ENCODE measurements at places on chromosomes 2 and 18.

DNA sequence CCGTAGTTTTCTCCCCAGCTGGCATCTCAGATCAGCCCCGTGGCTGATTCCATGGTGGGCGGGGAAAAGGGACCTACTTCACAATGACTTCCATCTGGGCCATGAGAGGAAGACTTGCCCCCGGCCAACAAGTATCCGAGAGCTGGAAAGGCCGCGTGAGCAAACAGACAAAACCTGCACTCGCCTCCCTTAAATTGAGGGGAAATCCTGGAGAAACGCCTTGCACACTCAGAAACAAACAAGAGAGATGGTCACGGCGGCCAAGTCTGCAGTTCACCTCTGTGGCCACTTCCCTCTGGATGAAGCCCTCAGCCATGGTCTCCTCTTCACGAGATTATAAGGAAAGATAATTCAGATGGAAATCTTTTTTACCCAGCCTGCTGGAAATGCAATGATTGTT lies 39.4 kb upstream of the TPO start:
- DNase-seq, result no peak

DNA sequence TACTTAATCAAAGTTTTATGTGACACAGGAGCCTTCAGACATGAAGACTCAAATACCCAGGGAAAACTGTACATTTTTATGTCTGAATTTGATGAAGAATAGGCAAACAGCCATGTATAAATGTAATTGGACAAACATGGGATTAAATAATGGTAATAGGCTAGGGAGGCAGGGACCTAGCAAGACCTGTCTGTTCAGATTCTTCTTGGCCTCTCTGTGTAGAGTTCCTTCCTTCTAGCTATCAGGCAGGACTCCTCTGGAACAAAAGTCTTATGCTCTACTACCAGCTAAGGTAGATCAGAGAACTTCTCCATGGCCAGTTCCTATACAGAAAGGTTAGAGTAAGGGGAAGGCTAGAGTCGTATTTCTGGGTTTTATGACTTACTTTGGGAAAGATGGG lies 9.5 kb upstream of the PARD3B start:
- no peak for DNase-seq

GRCh38 chr18:6857300-6857699 lies 127.8 kb downstream of the ARHGAP28 start:
- DNase-seq, result no peak

DNA sequence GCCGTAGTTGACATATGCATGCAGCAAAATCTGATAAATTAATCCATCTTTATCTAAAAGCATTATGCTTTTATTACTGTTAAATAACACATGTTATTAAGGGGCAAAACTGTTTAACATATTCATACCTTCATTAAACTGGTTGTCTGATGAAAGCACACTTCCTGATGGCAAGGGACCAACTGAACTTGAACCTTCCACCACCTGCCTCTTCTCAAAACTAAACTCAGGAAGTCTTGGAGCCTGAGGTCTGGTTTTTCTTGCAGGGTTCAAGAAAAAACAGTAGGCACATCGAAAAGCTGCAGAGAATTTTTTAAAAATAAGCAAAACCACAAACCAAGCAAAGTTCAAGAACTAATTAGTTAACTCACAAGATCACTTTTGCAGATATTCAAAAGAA lies 64.9 kb downstream of the LNPK start:
- no peak for DNase-seq

DNA sequence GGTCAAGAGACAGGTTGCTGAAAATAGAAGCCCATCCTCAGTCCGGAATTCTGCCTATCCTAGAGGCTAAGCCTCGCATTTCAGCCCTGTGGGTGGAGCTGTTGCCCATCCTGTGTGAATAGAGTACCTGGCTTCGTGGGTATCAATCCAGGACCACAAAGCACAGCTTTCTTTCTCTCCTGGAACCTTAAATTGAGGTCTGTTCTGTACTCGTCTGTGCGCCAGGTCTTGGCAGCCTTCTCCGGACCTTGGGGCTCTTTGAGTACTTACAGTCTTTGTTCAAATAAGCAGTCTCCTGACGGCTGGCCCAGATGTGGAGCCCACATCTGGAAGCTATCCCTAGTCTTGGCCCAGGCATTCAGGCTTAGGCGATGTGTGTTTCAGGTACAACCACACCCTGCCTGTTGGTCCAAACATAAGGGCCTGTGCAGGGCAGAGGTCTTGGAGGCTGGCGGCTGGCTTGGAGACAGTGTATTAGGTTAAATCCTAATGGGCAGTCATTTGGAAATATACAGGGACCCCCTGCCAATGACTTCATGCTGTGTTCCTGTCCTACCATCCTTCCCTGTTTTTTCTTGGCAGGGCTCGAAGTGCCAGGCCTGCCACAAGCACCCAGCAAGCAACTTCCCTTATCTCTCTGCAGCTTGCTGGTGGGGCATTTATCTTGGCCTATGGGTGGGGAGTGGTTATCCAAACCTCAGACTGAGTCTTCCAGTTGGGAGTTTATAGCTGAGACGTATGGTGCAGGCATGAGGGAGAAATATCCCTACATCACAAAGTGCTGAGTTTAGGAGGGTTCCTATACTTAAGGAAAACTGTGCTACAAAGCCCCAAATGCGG lies 294.1 kb downstream of the BCL2 start:
- no peak for DNase-seq

- DNase-seq, result no peak
Observed at GRCh38 chr18:61703508-61703907, 189.3 kb downstream of the RNF152 start.

- DNase-seq, result no peak
Observed at GRCh38 chr18:79588636-79589481, 90.7 kb upstream of the CTDP1 start.

Measured in CD4-positive, CD25-positive, alpha-beta regulatory T cell (primary cell).